Astrocyte (in vitro differentiated cells and primary cell): ENCODE measurements at places on chromosomes 3 and 15. TPM values are rescaled to one million over a fixed set of nuclear protein-coding genes. Genes with fewer than 3 reads are reported as not detected.

DNA sequence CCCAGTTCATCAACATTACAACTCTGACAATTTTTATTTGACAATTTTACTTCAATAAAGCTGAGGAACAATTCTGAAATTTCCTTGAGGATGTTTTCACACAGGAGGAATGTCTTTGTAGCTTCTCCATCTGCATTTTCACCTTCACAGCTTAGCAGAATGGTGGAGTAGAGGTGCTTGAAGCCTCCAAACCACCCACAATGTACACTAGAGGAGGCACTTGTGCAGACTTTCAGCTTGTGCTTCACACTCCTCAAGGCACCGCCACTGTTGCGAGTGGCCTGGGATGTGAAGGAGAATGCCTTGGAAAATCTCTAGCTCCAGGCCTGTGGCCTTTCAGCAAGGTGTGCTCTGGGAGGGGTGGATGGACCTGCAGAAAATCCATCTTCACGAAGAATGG lies 181.9 kb downstream of the EPHB1 start:
- no peak for DNase-seq

DNA sequence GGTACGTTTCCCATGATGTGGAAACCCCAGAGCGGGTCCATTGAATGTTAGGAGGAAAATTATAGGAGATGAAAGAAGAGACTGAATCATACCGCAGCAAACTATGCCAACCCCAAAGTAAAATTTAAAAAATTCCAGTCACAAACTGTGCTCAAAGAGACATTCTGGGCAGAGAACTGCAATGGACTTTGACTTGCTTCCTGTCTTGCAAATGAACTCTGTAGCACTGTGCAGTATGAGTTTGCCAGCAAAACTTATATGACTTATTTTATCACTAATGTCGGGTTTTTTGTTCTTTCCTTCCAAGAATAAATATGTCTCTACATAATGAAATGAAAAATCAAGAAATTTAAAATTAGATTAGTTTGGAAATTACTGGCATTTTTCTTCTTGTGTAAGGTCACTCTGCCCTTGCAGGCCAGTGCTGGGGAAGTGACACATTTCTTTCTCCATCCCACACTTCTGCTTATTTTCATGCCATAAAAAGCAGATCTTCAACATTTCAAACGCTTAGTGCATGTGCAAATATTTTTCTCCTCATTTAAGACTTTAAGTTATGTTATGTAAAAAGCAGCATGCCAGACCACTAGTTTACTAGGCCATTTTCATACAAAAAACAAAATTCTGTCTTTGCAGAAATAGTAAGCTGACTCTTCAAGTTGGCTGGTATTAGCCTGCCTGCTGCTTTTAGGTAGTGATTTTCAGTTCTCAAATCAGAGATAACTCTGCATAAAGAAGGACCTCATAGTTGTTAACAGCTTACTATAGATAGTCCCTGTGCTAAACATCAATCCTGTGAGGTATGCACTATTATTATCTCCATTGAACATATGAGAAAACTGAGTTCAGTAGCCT lies 32.2 kb upstream of the SSR3 start:
- no peak for DNase-seq

- DNase-seq, result peak; percentile 21
These were observed 67.7 kb downstream of the SCAPER start for GRCh38 chr15:76837474-76837873.

DNA sequence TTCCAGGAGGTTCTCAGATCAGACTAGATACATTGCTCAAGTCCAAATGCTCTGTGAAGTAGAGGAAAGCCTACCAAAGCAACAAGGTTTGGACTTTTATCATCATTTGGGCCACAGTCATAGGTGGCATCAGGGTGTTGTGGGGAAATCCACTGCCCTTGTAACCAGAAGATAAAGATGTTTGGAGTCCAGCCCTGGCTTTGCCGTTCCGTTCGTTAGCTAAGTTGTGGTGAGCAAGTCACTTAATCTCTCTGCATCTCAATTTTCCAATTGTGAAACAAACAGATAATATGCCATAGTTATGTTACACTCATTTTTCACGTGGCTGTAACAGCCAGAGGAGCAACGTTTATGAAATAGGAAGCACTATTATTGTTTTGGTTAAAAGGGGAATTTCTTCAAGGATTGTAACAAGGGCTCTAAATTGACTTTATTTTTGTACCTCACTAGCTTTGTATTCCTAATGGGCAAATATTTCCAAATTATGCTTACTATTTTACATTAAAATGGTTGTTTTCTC lies 125.6 kb downstream of the CD47 start:
- no peak for DNase-seq

Gene PLA2G4D
- not detected in 2 replicates for total RNA-seq
